PC-3 (cell line): ENCODE measurements at places on chromosomes 6 and 20.

DNA sequence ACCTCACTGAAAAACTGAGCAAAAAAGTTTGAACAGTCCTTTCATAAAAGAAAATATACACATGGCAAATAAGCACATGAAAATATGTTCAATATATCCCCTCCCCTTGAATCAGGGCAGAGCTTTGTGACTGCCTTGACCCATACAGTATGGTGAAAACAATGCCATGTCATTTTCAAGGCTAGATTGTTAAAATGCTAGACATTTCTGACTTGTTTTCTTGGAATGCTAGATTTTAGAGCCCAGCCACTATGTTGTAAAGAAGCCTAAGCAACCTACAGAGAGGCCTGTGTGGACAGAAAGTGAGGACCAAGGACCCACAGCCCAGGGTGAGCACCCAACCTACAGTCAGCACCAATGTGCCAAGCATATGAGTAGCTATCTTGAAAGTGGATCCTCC is 17.1 kb upstream of the ASF1A start:
- peak; percentile 74 for DNase-seq

DNA sequence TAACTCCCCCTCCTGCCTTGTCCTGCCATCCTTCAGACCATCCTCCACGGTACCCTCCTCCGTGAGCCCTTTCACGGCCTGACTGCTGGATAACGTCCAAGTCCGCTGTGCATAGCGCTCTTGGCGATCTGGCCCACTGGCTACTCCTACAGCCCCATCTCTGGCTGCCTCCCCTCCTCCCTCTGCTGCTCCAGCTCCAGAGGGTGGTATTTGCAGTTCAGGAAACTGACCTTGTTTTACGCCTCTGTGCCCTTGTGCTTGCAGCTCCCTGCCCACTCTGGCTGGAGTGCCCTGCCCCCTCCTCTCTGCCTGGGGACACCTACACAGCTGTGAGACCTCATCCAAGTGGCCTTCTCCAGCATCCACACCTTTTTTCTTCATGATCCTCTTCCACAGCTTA is 6.5 kb upstream of the RREB1 start:
- no peak for DNase-seq

DNA sequence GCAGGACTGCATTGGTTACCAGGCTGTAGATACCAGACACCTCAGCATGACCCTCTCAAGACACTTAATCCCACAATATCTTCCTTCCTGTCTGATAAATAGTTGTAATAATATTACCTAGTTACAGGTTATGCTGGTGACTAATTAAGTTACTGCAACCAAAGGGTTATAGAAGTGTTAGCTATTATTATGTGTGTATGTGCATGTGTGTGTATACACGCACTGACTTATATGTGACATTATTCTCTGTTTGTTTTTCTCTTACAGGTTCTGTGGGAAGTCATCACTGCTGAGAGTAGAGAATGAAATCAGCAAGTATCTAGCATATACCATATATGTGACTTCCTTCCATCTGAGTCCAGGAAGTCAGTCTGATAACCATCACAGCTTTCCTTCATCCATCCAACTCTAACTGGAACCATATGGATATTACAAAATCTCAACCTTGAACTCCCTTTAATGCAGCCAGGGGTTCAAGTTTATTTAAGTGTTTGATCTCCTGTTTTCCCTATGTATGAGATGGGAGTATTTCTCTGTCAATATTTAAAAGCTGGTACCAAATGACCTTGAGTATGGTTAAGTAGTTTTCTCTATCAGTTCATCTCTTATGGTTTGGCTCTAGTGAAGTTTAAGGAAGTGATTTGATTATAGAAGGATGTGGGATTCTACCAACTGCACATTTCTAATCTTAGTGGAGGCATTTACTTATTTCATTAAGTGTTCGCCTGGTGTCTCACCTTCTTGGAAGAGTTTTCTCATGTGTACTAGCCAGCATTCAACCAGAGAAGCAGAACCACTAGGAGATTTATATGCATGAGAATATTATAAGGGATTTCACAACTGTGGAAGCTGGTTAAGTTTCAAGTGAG is 313.2 kb downstream of the HIVEP2 start:
- DNase-seq, result no peak

DNA sequence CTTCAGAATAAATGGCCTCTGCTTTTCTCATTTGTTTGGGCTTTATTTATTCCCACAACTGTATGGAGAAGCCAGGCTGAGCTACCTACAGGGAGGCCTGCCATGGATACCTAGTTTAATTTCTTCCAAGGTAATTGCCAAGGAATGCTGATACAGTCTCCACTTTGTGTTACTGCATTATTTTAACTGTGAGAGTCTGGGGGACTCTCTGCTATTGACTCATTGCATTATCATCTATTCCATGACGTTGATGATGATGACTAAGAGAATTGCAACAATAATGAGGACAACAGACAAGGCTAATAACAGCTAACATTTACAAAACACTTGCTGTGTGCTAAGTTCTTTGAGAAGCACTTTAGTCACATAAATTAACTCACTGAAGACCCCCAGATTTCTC is 88.3 kb upstream of the COL21A1 start:
- peak; percentile 95 for DNase-seq

- DNase-seq, result peak; percentile 42
Measured at GRCh38 chr20:36812594-36813463, 39.3 kb upstream of the DSN1 start.

DNA sequence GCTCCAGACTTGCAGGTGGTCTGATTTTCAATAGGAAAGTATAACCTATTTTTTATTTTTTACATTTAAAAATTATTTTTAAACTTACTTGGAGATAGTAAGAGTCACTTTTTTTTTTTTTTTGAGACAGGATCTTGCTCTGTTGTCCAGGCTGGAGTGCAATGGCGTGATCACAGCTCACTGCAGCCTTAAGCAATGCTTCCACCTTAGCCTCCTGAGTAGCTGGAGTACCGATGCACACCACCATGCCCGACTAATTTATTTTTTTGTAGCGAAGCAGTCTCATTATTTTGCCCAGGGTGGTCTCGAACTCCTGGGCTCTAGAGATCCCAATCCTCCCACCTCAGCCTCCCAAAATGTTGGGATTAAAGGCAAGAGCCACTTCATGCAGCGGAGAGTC is 84.8 kb upstream of the RALY start:
- no peak for DNase-seq

GRCh38 chr20:37479925-37480691 is 40.9 kb upstream of the NNAT start:
- no peak for DNase-seq

- DNase-seq, result no peak
Measured at GRCh38 chr6:75493400-75494064, at the start of gene FILIP1. FILIP1 (minus strand) TSS chr6:75493800; CDS start chr6:75414972, 78,828 bp downstream.

- DNase-seq, result no peak
Measured at GRCh38 chr6:22913612-22914011, 344.2 kb downstream of the HDGFL1 start.

DNA sequence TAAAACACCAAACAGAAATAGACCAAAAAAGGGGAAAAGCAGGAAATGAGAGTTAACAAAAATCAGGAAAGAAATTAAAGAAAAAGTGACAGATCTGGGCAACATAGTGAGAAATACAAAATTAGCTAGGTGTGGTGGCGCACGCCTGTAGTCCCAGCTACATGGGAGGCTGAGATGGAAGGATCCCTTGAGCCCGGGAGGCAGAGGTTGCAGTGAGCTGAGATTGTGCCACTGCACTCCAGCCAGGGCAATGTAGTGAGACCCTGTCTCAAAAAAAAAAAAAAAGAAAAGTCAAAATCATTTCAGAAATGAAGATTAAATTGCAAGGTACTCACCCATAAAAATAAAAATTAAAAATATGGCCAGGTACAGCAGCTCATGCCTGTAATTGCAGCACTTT is 13.0 kb upstream of the GRM4 start:
- DNase-seq, result no peak

DNA sequence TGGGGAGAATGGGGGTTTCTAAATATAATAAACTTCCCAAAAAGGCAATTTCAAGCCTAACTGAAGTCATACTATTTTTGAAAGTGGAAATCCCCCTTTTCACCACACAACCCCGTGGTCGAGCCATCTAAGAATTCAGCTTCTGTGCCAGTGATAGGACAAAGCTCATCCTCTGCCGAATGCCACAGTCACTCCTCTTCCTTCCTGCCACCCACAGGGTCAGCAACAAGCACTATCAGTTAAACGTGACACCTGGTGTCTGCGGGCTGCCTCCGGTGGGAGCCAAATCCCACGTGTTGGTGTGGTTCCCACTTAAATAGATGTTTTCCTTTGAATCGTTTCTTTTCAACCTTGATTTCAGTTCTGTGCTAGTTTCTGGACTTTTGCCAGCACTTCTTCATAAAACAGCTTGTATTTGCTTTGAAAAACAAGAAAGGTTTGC is 60.7 kb downstream of the TNFAIP3 start:
- no peak for DNase-seq

DNA sequence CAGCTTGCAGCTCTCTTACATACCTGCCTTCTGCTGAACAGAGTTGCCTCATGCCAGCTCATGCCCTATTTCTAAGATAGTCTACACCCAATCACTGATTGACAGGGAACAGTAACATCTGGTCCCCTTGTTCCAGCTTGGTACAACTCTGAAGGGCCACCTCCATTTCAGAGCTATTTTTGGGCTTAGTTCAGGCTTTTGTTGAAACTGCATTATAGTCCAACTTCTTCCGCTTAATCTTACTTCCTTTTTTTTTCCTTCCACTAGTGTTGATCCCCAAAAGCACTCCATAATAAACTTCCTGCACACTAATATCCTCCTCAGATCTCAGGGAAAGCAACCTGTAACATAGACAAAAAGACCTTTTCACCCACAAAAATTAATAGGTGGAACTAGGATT is 65.7 kb upstream of the TNFRSF21 start:
- DNase-seq, result no peak

GRCh38 chr20:38545771-38546170 is 35.2 kb upstream of the ADIG start:
- no peak for DNase-seq

DNA sequence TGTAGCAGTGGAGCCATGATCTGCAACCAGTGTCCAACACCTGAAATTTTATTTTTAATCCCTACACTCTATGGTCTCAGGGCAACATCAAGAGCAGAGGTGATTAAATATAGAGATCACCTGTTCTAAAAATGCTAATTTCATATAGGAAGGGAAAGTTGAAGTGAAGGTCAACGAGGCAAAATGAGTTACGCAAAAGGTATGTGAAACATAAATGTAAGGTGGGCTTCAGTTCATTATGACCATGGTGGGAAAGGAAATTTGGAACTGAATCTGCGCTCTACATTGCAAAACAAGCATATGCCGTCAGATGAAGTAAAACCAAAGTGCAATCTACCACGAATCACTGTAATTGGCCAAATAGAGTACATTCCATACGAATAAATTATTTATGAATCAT is 35.2 kb upstream of the STMND1 start:
- no peak for DNase-seq

GRCh38 chr6:41189967-41190366 is 11.0 kb downstream of the TREML2 start:
- no peak for DNase-seq

GRCh38 chr6:136757150-136757549 is 35.1 kb downstream of the MAP3K5 start:
- no peak for DNase-seq

- peak; percentile 23 for DNase-seq
Measured at GRCh38 chr20:58073945-58074856, 154.3 kb downstream of the ANKRD60 start.

GRCh38 chr6:169213814-169214520 is 39.7 kb downstream of the THBS2 start:
- DNase-seq, result no peak

DNA sequence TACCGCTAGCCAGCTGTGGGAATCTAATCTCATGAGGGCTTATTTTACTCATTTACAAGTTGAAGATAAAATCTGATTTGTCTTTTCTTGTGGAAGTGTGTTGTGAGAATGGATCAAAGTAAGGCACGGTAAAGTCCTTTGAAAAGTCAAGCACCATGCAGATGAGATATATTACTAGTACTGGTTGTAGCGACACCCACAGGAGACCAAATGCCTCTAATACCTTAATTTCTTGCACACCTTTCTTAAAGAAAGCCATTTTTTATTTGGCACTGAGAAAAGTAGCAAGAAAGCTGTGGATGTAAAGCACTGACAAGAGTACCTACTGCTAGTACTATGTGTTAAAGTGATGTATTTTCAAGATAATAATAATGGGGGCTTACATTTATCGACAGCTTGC is 191.0 kb upstream of the MMS22L start:
- no peak for DNase-seq

GRCh38 chr6:157806856-157807215 is 16.2 kb upstream of the SNX9 start:
- no peak for DNase-seq

- peak; percentile 50 for DNase-seq
Measured at GRCh38 chr20:52105442-52106422, 85.8 kb downstream of the ZFP64 start.

- peak; percentile 75 for DNase-seq
Measured at GRCh38 chr6:9412951-9413559, 977.7 kb upstream of the SLC35B3 start.

GRCh38 chr6:127219869-127220268 is 46.8 kb upstream of the RNF146 start:
- no peak for DNase-seq

- no peak for DNase-seq
Measured at GRCh38 chr6:33716379-33716778, 4.9 kb upstream of the UQCC2 start.

- DNase-seq, result no peak
Measured at GRCh38 chr6:39521958-39522357, 199.5 kb upstream of the KCNK16 start.

DNA sequence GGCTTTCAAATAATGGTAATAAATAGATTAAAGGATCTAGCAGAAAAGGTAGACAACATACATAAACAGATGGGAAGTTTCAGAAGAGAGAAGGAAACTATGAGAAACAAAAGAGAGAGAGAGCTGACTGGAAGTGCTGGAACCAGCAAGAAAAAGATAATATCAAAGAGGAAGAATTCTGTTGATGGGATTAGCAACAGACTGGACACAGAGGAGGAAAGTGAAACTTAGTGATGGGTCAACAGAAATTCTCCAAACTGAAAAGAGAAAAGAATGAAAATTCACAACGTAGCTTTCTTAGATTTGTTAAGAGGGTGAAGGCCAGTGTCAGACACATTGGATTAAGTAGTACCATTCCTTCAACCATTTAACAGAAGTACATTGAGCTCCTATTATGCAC is 48.3 kb upstream of the SIRPA start:
- no peak for DNase-seq

GRCh38 chr6:1283501-1283900 is 28.4 kb upstream of the FOXQ1 start:
- no peak for DNase-seq

- no peak for DNase-seq
Measured at GRCh38 chr6:14703586-14703985, 542.3 kb upstream of the JARID2 start.

GRCh38 chr20:57633945-57634491 is 13.8 kb upstream of the ZBP1 start:
- DNase-seq, result no peak

DNA sequence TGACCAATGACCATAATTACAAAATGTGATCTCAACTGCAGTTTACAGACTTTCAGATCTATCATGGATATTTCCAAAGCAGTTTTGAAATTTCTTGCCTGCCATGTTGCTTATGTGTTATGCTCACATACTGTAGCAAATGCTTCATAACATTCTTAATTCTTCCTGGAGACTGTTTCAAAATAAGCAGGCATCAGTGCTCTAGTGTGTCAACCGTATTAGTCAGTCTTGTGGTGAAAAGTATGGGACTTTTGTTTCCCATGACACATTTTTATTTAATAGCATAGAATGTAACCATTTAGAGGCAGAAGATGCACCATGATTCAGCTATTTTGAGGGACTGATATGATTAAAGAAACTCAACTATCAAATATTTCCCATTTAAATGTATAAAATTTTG is 1.7 kb downstream of the POPDC3 start:
- DNase-seq, result peak; percentile 85

GRCh38 chr20:9829835-9830234 is 9.0 kb downstream of the PAK5 start:
- no peak for DNase-seq
